ENCODE measurements at places on chromosomes 1 and 21. TPM values are rescaled to one million over a fixed set of nuclear protein-coding genes. Genes with fewer than 3 reads are reported as not detected.

The FMO2 gene
- not detected for total RNA-seq

The INAVA gene
- total RNA-seq = not detected

The BACE2 gene
- 233 TPM for total RNA-seq

The CDK18 gene
- total RNA-seq = 0.11 TPM

Data from dermis lymphatic vessel endothelial cell (primary cell).